ENCODE measurements at places on chromosomes 2 and 18.

DNA sequence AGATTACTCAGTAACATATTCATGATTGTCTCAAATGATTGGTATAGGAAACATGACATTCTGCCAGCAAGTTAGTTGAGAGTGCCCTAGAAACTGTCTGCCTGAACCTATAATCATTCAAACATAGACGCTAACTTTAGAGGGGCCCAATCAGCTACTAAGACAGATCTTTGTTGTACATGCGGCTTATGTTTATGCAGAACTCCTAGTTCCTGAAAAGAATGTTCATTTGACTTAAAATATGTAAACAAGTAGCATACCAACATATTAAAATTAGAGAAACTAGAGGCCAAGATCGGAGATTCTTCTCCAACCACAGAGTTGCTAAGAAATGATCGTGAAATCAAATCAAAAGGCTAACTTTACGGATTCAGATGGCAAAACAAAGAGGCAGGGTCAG is 4.2 kb upstream of the METAP1D start:
- DNase-seq, result no peak

GRCh38 chr18:23900994-23901393 is 113.6 kb upstream of the TTC39C start:
- DNase-seq, result no peak

GRCh38 chr2:98515250-98515991 is 70.8 kb downstream of the INPP4A start:
- DNase-seq, result no peak

DNA sequence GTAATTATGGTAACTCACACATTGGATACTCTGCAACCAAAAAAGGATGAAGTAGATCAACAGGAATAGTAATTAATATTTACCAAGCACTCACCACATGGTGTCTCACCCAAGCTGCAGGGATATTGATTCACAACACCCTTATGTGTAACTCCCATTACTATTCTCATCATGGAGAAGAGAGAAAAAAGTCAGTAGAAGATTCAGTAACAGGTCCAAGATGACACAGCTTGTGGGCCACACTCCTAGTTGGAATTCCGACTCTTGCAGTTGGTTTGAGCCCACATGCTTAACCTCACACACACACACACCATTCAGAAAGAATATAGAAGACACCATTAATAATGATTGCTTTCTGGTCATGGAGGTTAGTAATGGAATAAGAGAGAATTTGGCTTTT is 1.7 kb upstream of the MLPH start:
- no peak for DNase-seq

DNA sequence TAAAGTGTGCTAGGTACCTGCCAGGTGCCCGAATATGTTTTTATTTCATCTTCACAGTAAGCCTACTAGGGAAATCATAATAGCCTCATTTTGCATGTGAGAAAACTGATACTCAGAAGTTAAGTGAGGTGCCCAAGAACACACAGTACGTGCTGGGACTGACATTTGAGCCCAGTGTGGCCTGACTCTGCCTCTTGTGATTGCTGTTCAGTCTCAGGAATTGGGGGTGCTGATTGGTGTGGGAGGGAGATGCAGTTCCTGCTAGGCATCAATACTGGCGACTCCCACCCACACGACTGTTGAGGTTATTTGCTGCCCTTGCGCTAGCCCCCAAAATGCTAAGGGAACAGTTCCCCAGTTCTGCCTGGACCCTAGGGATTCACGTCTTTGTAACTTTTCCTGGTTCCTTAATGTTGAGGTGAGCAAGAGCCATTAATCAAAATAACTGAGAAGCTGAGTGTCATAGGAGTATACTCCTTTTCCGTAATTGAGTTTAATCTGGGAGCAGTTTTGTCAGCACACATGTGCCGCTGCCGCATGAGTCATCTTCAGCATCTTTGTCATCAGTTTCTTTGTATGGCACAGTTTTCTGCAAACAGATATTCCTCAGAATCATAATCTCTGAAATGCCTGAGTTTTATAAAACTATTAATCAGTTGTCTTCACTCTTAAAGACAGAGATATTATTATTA is 120.7 kb downstream of the NCK2 start:
- DNase-seq, result no peak

DNA sequence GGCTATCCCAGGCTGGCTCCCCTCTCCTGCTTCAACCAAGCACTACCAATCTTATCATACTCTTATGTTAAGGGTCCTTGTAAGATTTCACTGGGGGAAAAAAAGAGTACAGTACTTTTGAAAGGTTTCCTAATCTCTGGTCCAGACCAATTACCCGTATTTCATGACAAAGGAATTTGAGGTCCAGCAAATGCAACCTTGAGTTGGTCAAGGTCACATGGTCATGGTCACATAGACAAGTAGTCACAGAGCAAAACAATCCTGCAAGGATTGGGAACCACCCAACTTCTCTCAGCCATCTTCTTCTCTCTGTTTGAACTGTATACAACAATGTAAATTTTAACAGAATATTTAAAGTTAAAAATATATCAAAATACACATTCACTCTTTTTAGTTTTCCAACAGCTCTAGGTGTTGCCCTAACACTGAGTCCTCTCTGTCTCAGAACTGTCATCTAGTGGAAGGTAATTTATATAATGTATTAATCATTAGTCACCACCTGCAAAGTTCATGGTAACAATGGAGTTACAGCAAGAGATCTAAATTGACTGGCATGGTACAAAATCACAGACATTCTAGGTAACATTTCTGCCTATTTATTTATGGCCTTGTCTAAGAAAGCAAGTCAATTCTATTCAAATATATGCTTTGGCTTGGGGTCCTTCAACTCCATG is 21.5 kb downstream of the DTNB start:
- DNase-seq, result no peak
